Stomach (tissue), 19 donors: ENCODE measurements at places on chromosomes 13 and 19.
A peak's percentile ranks its signal among the peaks of the same experiment; 100 is the strongest.

GRCh38 chr19:45798995-45799517 is 6.4 kb upstream of the DMWD start:
- DNase-seq = peak; percentile 63
- no peaks in the 10 kb centered on the region for H3K4me1 ChIP-seq
- H3K27me3 ChIP-seq = no peaks in the 10 kb centered on the region
- no peaks in the 10 kb centered on the region for H3K36me3 ChIP-seq

GRCh38 chr13:49134305-49134704 is 85.8 kb upstream of the MLNR start:
- H3K36me3 ChIP-seq = peaks cover 67% of the 10 kb centered on the region
- no peak for DNase-seq
- H3K4me3 ChIP-seq = no peak overlapping the region
- no peaks in the 10 kb centered on the region for H3K27me3 ChIP-seq

DNA sequence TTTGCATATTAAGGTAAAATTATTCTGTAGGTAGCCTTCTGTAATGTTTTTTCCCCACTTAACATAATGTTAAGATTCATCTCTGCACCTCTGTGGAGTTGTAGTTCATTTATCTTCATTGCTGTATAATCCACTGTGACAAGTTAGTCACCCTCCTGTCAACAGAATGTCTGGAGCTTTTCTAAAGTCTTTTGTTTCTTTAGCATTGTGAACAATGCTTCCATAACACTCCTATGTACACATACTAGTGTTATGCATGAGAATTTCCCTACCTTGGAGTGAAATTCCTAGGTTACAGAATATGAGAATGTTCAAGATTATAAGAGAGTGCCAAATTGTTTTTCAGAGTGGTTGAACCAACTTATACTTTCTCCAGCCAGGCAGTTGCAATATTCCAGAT is 113.5 kb downstream of the COG6 start:
- H3K4me1 ChIP-seq = no peaks in the 10 kb centered on the region
- H3K4me3 ChIP-seq = no peak overlapping the region
- no peak for DNase-seq
- H3K27ac ChIP-seq = no peak overlapping the region
- H3K27me3 ChIP-seq = no peaks in the 10 kb centered on the region

DNA sequence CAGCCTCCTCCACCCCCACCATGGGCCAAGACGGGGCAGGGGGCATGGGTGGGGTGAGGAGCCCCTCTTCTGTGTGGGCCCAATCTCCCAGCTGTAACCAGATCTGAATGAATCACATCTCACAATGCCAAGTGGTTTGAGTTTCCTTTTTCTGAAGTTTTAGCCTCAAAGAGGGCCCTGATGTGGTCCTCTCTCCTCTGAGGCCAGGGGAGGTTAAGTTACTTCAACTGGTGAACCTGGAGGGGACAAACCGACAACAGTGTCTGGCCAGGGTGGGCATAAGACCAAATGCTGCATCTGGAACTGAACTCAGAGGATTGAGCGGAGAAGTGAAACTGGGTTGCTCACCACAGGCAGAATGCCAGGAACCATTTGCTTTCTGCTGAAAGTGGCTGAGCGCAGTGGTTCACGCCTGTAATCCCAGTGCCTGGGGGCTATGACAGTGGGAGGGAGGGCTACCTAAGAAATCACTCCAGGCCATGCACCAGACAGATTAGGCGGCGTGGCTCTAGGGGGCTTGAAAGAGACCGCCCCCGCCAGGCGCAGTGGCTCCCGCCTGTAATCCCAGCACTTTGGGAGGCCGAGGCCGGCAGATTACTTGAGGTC is 15.4 kb upstream of the IRGC start:
- peak overlapping the region; percentile 19 for H3K4me3 ChIP-seq
- peaks cover 23% of the 10 kb centered on the region for H3K27me3 ChIP-seq
- H3K4me1 ChIP-seq = peaks cover 7% of the 10 kb centered on the region
- H3K27ac ChIP-seq = peak overlapping the region; percentile 87
- peak; percentile 80 for DNase-seq
- H3K36me3 ChIP-seq = no peaks in the 10 kb centered on the region

- H3K27ac ChIP-seq = no peak overlapping the region
- H3K4me3 ChIP-seq = no peak overlapping the region
Measured at GRCh38 chr13:100527644-100528043, 60.9 kb downstream of the GGACT start.

- no peak for DNase-seq
- no peaks in the 10 kb centered on the region for H3K27me3 ChIP-seq
- no peak overlapping the region for H3K4me3 ChIP-seq
- no peak overlapping the region for H3K27ac ChIP-seq
- peaks cover 22% of the 10 kb centered on the region for H3K36me3 ChIP-seq
Measured at GRCh38 chr13:98020271-98020670, 66.8 kb downstream of the IPO5 start.

DNA sequence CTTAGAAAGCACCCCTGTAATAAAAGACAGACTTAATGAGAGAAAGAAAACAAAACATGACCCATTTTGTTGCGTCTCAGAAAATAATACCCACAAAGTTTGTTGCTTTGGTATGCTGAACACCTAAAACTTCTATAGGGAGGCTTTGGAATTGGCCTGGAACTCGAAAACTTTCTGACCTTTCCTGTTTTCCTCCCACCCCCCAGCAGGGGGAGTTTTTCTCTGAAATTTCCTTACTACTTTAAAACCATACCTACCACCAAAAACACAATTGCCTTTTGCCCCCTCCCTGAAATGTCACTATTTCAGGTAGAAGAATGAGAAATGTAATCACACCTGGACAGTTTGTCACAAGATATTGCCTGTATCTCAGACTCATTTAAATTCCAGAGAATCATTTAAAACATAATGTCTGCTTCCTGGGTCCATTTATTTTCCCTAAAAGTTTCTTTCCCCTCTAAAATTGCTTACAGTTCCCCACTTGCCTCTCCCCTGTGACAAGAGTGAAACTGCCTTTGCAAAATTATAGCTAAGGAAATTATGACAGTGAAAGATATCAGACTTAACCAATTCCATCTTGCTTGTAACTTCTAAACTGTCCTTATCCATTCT is 2700.2 kb downstream of the PCDH9 start:
- H3K27me3 ChIP-seq = no peaks in the 10 kb centered on the region
- no peak for DNase-seq
- H3K27ac ChIP-seq = no peak overlapping the region
- no peak overlapping the region for H3K4me3 ChIP-seq

DNA sequence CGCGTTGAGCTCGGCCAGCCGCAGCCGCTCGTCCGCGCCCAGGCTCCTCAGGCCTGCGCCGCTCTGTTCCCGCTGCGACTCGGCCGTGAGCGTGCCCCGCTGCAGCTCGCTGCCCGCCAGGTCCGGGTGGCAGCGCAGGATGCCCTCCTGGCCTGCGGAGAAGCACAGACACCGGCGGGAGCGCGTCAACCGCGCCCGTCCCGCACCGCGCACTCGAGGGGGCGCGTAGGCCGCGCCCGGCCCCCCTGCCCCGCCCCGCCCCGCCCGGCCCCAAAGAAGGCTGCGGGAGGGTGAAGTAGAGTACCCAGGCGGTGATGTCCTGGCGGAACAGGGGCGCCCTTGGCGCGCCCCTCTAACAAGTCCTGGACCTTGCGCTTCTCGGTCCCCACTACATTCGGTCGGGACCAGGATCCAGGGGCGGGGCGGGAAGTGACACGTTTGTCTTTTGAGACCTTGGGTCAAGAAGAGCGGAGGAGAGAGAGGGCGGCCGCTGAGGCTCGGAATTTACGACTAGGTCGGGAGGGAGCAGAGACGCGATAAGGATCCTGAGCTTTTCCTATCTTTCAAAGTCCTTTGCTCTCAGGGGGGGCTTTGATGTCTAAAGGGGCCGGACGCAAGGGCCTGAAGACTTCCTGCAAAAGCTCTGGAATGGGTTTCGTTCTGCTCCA is 9.3 kb upstream of the CDX2 start:
- no peaks in the 10 kb centered on the region for H3K36me3 ChIP-seq
- H3K4me3 ChIP-seq = peak overlapping the region; percentile 13
- H3K4me1 ChIP-seq = peaks cover 19% of the 10 kb centered on the region
- H3K27ac ChIP-seq = no peak overlapping the region
- peak; percentile 42 for DNase-seq

DNA sequence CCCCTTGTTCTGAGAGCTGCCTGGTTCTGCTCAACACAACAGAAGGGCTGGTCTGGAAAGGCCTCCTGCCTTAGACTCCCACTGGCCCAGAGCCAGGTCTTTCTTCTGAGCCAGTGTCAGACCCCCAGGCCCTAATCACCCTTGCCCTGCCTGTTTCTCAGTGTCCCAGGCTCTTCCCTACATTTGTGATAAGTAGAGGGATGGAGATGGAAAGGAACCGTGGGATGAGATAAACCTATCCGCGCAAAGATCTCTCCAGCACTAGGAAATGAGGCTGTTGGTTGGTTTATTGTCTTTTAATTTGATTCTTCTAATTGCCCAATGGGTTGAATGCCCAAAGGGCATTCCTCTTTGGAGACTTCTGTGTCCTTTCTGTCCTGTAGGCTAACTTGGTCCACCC is 470.0 kb downstream of the TSHZ3 start:
- no peak overlapping the region for H3K4me3 ChIP-seq
- H3K27ac ChIP-seq = no peak overlapping the region
- no peak for DNase-seq
- H3K36me3 ChIP-seq = no peaks in the 10 kb centered on the region
- H3K27me3 ChIP-seq = peaks cover 11% of the 10 kb centered on the region

DNA sequence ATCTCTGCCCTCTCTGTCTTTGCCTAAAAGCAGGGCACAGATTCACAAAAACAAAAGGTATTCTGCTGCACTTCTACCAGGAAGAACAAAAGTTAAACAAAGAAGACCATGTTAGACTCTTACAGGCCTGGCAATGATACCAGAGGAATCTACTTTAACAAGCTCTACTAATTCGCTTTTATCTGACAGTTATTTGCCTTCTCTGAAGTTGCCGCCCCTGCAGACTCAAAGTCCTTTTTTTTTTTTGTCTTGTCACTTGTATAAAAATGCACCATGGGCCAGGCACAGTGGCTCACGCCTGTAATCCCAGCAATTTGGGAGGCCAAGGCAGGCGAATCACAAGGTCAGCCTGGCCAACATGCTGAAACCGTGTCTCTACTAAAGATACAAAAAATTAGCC is 176.5 kb upstream of the UBL3 start:
- no peaks in the 10 kb centered on the region for H3K27me3 ChIP-seq
- no peak overlapping the region for H3K4me3 ChIP-seq
- no peak overlapping the region for H3K27ac ChIP-seq
- no peak for DNase-seq
- H3K36me3 ChIP-seq = no peaks in the 10 kb centered on the region
- H3K4me1 ChIP-seq = peaks cover 5% of the 10 kb centered on the region

- H3K27me3 ChIP-seq = no peaks in the 10 kb centered on the region
- no peak overlapping the region for H3K4me3 ChIP-seq
- DNase-seq = peak; percentile 82
- no peak overlapping the region for H3K27ac ChIP-seq
- H3K36me3 ChIP-seq = no peaks in the 10 kb centered on the region
- H3K4me1 ChIP-seq = peaks cover 70% of the 10 kb centered on the region
Measured at GRCh38 chr19:5801796-5802619, 2.9 kb upstream of the NRTN start.

- no peaks in the 10 kb centered on the region for H3K36me3 ChIP-seq
- DNase-seq = peak; percentile 91
- no peak overlapping the region for H3K27ac ChIP-seq
- H3K27me3 ChIP-seq = no peaks in the 10 kb centered on the region
- peak overlapping the region; percentile 44 for H3K4me3 ChIP-seq
- H3K4me1 ChIP-seq = peaks cover 10% of the 10 kb centered on the region
Measured at GRCh38 chr19:49142866-49143335, 12.3 kb downstream of the HRC start.

GRCh38 chr13:85709721-85710120 is 89.5 kb downstream of the SLITRK6 start:
- no peak overlapping the region for H3K4me3 ChIP-seq
- H3K36me3 ChIP-seq = no peaks in the 10 kb centered on the region
- no peak overlapping the region for H3K27ac ChIP-seq
- DNase-seq = no peak

DNA sequence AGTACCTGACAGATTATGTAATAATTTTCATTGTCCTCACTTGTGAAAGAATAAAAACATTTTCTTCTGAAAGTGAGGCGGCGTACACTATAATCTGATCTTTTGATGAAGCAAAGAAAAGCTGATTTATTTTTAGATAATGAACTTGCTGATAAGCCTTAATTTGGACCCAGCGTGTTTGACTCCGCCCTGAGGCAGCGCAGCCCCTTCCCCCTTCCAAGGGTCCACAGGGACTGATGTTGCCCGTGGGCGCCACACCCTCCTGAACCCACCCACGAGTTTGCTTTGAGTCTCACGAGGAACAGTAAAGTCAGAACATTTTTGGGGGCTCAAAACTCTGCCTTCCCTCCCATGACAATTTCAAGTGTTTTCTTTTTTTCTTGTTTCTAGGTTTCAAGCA is 40.0 kb downstream of the TEX29 start:
- no peak overlapping the region for H3K27ac ChIP-seq
- H3K4me1 ChIP-seq = no peaks in the 10 kb centered on the region
- H3K4me3 ChIP-seq = no peak overlapping the region
- H3K36me3 ChIP-seq = no peaks in the 10 kb centered on the region
- no peak for DNase-seq

DNA sequence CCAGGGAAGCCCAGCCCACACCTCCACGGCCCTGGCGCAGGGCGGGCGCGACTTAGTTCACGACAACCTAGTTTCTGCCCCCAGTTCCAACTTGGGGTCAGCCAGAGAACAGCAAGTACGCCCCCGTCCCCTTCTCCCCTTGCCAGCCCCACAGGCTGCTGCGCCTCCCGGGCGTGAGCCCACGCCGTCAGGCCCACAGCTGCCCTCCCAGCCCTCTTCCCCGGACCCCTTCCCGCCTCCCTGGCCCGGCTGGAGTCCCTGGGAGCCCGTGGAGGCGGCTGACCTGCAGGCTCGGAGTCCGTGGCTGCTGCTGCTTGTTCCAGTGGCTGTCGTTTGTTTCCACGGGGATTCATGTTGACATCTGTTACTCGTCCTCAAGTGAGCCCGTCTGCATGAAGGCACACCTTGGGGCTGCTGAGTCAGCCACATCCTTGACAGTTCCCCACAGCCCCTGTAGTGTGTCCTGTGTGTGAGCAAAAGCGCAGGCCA is 86.0 kb downstream of the ATP11A start:
- no peaks in the 10 kb centered on the region for H3K36me3 ChIP-seq
- peaks cover 18% of the 10 kb centered on the region for H3K4me1 ChIP-seq
- no peak for DNase-seq
- H3K27ac ChIP-seq = no peak overlapping the region
- H3K4me3 ChIP-seq = no peak overlapping the region

DNA sequence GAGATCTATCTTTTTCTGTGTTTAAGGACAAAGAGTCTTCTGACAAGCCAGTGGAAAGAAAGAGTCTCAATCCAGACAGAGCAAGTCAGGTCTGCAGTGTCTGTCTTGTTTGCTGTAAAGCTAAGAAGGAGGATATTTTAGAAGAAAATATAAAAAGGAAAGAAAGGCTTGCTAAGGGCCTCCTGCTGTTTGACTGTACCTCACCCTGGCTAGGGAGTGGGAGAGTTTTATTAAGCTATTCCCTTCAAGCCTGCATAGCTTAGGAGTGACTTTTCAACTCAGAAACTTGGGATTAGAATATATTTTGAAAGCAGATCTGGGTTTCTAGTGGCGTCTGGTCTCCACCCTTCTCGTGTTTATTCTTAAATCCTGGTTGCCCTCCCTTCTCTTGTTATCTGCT is 460.0 kb downstream of the COG6 start:
- H3K27me3 ChIP-seq = no peaks in the 10 kb centered on the region
- H3K4me3 ChIP-seq = no peak overlapping the region
- no peaks in the 10 kb centered on the region for H3K4me1 ChIP-seq
- H3K36me3 ChIP-seq = no peaks in the 10 kb centered on the region
